ENCODE measurements at places on chromosomes 13 and 19.

DNA sequence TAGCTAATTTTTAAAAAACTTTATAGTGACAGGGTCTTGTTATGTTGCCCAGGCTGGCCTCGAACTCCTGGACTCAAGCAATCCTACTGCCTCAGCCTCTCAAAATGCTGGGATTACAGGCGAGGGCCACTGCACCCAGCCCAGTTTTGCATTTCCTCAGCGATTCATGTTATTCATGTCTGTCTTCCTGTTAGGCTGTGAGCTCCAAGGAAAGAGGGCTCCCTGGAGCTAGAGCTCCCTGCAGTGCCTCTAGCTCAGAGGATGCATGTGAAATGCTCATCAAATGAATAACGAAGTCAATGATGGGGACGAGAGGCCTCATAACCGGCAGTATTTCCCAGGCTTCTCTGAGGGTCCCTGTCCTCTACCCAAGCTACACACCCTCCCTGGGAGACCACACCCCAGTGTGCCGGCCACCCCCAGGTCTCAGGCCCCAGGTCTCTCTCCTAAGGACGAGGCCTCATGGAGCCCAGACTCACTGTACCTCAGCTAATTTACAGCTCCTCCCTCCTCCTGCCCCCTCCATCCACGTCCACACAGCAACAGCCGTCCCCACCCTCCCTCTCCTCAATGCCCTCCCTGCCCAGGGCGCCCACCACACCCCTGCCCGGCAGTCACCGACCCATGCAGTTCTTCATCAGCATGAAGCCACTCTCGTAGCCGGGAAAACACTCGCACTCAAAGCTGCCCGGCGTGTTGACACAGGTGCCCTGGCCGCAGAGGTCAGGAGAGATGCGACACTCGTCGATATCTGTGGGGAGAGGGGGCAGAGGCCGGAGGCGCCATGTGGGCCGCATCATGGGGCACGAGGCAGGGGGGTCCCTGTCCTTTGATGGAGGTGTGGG, 28.5 kb downstream of the FBN3 start:
- DNase-seq, result no peak
- H3K36me3 ChIP-seq, result no peaks in the 10 kb centered on the region
- H3K4me1 ChIP-seq, result no peaks in the 10 kb centered on the region
- no peak overlapping the region for H3K27ac ChIP-seq

DNA sequence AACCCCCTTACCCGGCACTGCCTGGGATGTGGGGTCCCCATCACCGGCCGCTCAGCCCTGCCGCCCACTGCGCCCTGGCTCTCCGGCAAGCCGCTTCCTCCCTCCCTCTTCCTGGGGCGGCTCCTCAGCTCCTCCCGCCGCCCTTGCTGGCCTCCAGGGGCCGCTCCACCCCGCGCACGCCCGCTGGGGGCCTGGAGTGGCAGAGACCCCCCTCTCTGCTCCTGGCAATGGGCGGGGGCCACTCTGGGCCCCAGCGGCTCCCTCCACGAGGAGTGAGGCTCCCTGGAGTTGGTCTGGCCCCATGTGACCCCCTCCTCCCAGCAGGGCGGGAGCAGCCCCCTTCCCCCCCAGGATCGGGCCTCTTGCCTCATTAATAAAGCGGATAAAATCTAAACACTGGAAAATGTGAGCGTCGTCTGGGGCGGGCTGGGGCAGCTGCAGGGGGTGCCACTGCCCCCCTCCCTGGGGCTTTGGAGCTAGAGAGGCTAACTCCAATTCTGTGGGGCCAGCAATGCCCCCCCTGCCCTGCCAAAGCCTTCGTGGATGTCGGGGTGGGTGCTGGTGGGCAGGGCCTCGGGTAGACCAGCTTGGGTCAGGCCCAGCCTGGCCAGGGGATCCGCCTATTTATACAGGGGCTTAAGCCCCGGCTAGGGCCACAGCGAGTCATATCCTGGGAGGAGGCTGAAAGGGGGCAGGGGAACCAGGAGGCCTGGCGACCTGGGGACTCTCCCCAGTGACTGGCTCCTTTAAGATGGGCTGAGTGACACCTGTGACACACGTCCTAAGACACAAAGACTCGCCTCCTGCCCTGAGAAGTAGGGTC, at the start of gene PTGER1:
Gene PTGER1 (minus strand): TSS at position 104 of the 823 bp plus-strand sequence. CDS start 1,034 bp downstream, outside the sequence.
- DNase-seq, result peak; percentile 69
- H3K4me1 ChIP-seq, result peaks cover 16% of the 10 kb centered on the region
- peak within 1 kb of the TSS; percentile 54 for H3K27ac ChIP-seq
- peaks cover 32% of the 10 kb centered on the region for H3K36me3 ChIP-seq
- no peak within 1 kb of the TSS for H3K4me3 ChIP-seq

GRCh38 chr19:48392860-48393558, 459 bp upstream of the GRIN2D start:
- peaks cover 15% of the 10 kb centered on the region for H3K36me3 ChIP-seq
- DNase-seq, result no peak
- H3K27ac ChIP-seq, result no peak overlapping the region
- peak overlapping the region; percentile 16 for H3K4me3 ChIP-seq

GRCh38 chr13:20492641-20493040, 33.0 kb downstream of the CRYL1 start:
- no peaks in the 10 kb centered on the region for H3K4me1 ChIP-seq
- no peak overlapping the region for H3K4me3 ChIP-seq
- H3K27ac ChIP-seq, result no peak overlapping the region
- DNase-seq, result no peak
- no peaks in the 10 kb centered on the region for H3K36me3 ChIP-seq

- DNase-seq, result no peak
- no peaks in the 10 kb centered on the region for H3K27me3 ChIP-seq
- no peak overlapping the region for H3K4me3 ChIP-seq
- no peak overlapping the region for H3K27ac ChIP-seq
- no peaks in the 10 kb centered on the region for H3K36me3 ChIP-seq
These were observed 962.3 kb downstream of the EFNB2 start for GRCh38 chr13:105573136-105573535.

- H3K27me3 ChIP-seq, result no peaks in the 10 kb centered on the region
- DNase-seq, result no peak
- H3K36me3 ChIP-seq, result no peaks in the 10 kb centered on the region
- peak overlapping the region; percentile 43 for H3K27ac ChIP-seq
These were observed 1.2 kb downstream of the RCBTB2 start for GRCh38 chr13:48531416-48532255.

GRCh38 chr19:3899531-3900294, 19.2 kb downstream of the ATCAY start:
- H3K4me3 ChIP-seq, result no peak overlapping the region
- no peaks in the 10 kb centered on the region for H3K27me3 ChIP-seq
- H3K27ac ChIP-seq, result no peak overlapping the region
- H3K36me3 ChIP-seq, result no peaks in the 10 kb centered on the region

- no peak overlapping the region for H3K4me3 ChIP-seq
- H3K4me1 ChIP-seq, result no peaks in the 10 kb centered on the region
- H3K27me3 ChIP-seq, result peaks cover 25% of the 10 kb centered on the region
- DNase-seq, result no peak
- no peak overlapping the region for H3K27ac ChIP-seq
These were observed 5.7 kb downstream of the SLC8A2 start for GRCh38 chr19:47465957-47466356.

GRCh38 chr13:29543230-29544215, 52.0 kb downstream of the SLC7A1 start:
- H3K4me3 ChIP-seq, result no peak overlapping the region
- H3K27me3 ChIP-seq, result no peaks in the 10 kb centered on the region
- DNase-seq, result no peak

GRCh38 chr19:14369399-14370168, 11.7 kb upstream of the ADGRE5 start:
- DNase-seq, result no peak
- H3K4me3 ChIP-seq, result no peak overlapping the region
- H3K36me3 ChIP-seq, result no peaks in the 10 kb centered on the region
- H3K27me3 ChIP-seq, result no peaks in the 10 kb centered on the region
- peaks cover 3% of the 10 kb centered on the region for H3K4me1 ChIP-seq

DNA sequence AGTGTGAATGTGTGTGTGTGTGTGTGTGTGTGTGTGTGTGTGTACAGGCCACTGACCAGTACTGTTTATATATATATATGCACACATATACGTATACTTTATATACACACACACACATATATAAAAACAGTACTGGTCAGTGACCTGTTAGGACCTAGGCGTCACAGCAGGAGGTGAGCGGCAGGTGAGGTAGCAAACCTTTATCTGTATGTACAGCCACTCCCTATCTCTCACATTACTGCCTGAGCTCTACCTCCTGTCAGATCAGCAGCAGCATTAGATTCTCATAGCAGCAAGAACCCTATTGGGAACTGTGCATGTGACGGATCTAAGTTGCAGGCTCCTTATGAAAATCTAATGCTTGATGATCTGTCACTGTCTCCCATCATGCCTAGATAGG, 34.5 kb downstream of the TBC1D4 start:
- DNase-seq, result no peak
- H3K27me3 ChIP-seq, result no peaks in the 10 kb centered on the region
- peaks cover 14% of the 10 kb centered on the region for H3K4me1 ChIP-seq
- H3K27ac ChIP-seq, result no peak overlapping the region

GRCh38 chr19:3687393-3687773, 12.9 kb downstream of the PIP5K1C start:
- H3K4me3 ChIP-seq, result no peak overlapping the region
- no peaks in the 10 kb centered on the region for H3K27me3 ChIP-seq
- no peaks in the 10 kb centered on the region for H3K4me1 ChIP-seq

DNA sequence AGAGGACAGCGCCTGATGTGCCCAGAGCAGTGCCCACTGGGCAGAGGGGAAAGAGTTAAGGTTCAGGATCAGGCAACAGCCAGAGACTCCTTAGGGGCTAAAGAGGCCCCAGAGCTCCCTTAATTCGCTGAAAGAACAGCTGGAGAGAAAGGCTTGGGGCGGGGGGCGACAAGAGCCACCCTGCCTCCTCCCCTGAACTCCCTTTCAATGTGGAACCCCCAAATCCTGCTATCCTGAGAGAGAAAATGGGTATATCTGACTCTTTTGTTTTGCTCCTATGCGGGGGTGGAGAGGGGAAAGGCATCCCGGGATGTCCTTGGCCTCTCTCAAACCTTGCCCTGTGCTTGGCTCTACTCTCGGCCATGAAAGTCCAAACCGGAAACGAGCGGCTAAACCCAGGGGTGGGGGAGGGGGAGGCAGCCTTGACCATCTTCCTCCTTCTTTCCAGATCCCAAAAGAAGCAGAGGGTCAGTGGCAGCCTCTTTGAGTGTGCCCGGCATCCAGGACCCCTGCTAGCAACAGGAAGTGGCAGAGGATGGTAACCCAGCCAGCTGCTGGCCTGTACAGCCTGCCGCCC, 4.7 kb downstream of the PRKACA start:
- no peak for DNase-seq
- H3K4me1 ChIP-seq, result no peaks in the 10 kb centered on the region
- no peaks in the 10 kb centered on the region for H3K36me3 ChIP-seq
- H3K4me3 ChIP-seq, result no peak overlapping the region

GRCh38 chr19:45408830-45409556, 2.5 kb downstream of the POLR1G start:
- no peak for DNase-seq
- H3K4me3 ChIP-seq, result no peak overlapping the region
- peaks cover 3% of the 10 kb centered on the region for H3K4me1 ChIP-seq
- H3K27me3 ChIP-seq, result no peaks in the 10 kb centered on the region
- H3K36me3 ChIP-seq, result peaks cover 33% of the 10 kb centered on the region

GRCh38 chr13:50082426-50083281, 67.4 kb downstream of the KCNRG start:
- H3K27me3 ChIP-seq, result no peaks in the 10 kb centered on the region
- H3K4me3 ChIP-seq, result peak overlapping the region; percentile 79
- peak overlapping the region; percentile 90 for H3K27ac ChIP-seq
- peaks cover 19% of the 10 kb centered on the region for H3K4me1 ChIP-seq

- no peaks in the 10 kb centered on the region for H3K4me1 ChIP-seq
- DNase-seq, result no peak
- H3K27me3 ChIP-seq, result no peaks in the 10 kb centered on the region
- no peak overlapping the region for H3K27ac ChIP-seq
These were observed 1045.4 kb upstream of the MIR17HG start for GRCh38 chr13:90302107-90302506.

- peaks cover 69% of the 10 kb centered on the region for H3K4me1 ChIP-seq
- no peak for DNase-seq
- no peak overlapping the region for H3K4me3 ChIP-seq
- H3K36me3 ChIP-seq, result no peaks in the 10 kb centered on the region
- H3K27me3 ChIP-seq, result no peaks in the 10 kb centered on the region
- peak overlapping the region; percentile 100 for H3K27ac ChIP-seq
These were observed 526.9 kb downstream of the MYO16 start for GRCh38 chr13:109156181-109156935.

DNA sequence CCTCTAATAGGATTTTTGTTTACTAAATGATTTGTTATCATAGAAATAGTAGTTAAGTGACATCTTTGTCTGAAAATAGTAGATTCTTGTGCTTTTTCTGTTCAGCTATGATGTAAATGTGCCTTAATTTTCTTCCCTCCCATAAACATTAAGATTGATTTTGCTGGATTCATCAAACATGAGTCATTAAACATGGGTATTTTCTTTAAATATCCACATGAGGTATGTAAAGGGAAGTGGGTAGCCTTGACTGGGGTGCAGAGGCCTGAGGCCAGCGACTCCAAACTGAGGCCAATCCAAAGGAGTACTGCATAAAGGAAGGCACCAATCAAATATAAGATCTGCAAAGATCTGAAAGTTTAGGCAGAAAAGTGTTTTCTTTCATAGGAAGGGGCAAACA, 3.7 kb downstream of the ZNF136 start:
- no peak overlapping the region for H3K27ac ChIP-seq
- H3K4me1 ChIP-seq, result no peaks in the 10 kb centered on the region
- peaks cover 18% of the 10 kb centered on the region for H3K36me3 ChIP-seq
- no peaks in the 10 kb centered on the region for H3K27me3 ChIP-seq
- DNase-seq, result no peak

DNA sequence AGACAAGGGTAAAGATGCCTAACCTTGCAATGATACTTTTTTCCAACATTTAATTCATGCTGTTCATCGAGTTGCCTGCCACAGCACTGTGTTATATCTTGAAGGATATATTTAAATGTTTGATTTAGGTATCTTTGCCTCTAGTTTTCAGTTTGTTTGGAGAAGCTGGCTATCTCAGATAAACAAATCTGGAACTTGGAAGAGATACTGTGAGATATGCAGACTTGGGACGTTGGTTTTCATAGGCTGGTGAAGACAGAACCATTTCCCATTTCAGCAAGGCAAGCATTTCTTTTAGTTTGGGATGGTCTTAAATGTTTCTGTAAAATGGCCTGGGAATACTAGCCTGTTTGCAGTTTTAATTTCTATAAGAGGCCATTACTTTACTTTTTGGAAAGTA, 3.3 kb downstream of the RNASEH2B start:
- H3K27me3 ChIP-seq, result no peaks in the 10 kb centered on the region
- H3K36me3 ChIP-seq, result no peaks in the 10 kb centered on the region
- no peak for DNase-seq
- no peak overlapping the region for H3K27ac ChIP-seq

DNA sequence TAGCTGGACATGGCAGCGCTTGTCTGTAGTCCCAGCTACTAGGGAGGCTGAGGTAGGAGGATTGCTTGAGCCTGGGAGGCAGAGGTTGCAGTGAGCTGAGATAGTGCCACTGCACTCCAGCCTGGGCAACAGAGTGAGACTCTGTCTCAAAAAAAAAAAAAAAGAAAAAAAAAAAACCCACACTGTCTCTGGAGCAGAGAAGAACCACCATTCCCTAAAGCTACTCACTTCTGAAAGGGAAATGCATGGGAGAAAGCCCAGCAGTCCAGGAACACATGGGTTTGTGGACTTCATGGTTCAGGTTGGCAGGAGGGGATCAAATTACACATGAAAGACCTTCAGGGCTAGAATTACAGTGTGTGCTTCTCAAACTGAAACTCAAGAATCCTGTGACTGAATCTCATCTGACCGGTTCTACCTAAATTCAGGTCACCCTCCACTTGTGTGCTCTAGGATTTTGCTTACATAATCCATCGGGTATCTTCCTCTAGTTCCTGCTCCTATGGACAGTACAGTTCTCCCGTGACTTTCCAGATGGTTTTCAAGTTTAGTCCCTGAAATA, 30.2 kb upstream of the CPB2 start:
- peaks cover 10% of the 10 kb centered on the region for H3K4me1 ChIP-seq
- H3K27ac ChIP-seq, result no peak overlapping the region
- no peak overlapping the region for H3K4me3 ChIP-seq

All from RWPE2 (cell line).